Progenitor cell of endocrine pancreas (in vitro differentiated cells): ENCODE measurements at places on chromosomes 12 and 14.

DNA sequence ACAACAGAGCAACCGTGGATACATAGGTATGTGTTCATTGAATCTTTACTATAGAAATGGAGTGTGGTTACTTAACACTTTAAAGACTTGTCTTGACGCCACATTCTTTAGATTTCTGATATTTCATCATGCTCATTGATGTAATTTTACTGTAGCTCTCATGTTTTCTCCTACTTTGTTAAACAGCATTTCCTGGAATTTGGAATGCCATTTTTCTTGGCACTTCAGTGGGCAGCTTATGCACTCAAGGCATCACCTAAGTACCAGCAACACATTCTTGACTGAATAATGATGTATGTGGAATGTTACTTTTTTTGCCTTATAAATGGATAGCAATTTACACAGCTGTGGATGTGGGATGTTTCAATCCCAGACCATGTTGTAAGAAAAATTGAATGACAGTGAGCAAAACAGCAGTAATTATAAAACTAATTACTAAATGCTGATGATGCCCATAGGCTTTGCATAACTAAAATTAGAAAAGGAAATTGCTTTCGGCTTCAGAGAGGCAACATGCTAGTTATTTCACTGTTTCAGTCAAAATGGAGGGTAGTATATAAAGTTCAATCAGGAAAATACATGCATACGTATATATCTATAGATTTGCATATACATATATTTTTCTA, 298.5 kb downstream of the NPAS3 start:
- DNase-seq: no peak

- DNase-seq: no peak
Measured at GRCh38 chr12:12890543-12891079, 751 bp upstream of the GPRC5A start.

DNA sequence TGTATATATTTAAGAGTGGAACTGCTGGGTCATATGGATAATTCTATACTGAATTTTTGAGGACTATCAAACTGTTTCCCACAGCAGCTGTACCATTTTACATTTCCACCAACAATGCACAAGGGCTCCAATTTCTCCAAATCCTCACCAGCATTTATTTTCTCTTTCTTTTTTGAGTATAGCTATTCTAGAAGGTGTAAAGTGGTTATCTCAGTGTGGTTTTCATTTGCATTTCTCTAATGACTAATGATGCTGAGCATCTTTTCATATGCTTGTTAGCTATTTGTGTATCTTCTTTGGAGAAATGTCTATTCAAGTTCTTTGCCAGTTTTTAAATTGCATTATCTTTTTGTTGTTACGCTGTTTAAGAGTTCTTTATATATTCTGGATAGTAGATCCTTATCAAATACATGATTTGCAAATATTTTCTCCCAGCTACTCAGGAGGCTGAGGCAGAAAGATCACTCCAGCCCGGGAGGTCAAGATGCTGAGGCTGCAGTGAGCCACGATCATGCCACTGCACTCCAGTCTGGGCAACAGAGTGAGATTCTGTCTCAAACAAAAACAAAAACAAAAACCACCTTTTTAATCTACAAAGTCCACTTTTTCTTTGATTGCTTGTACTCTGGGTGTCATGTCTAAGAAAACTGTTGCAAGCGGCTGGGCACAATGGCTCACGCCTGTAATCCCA, 32.8 kb downstream of the GTF2A1 start:
- no peak for DNase-seq

DNA sequence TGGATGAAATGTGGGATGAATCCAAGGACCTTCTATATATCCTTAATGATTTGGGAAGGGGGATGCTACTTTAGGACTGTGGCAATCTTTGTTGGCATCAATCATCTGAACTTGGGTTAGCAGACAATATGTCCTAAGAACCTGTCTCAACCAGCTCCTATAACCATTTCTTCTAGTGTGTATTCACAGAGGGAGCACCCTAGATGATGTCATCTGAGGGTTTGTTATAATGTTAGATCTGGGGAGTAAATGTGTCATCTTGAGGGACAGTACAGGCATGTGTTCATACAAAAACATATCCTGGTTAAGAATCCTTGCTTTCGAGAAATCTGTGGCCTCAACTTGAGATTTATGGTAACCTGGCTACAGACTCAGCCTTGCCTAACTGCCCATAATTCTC, 41.9 kb upstream of the NFKBIA start:
- no peak for DNase-seq

- no peak for DNase-seq
Measured at GRCh38 chr12:110940933-110941332, 20.6 kb upstream of the MYL2 start.
